ENCODE measurements at places on chromosomes 16 and 17. TPM values are rescaled to one million over a fixed set of nuclear protein-coding genes. Genes with fewer than 3 reads are reported as not detected.

DNA sequence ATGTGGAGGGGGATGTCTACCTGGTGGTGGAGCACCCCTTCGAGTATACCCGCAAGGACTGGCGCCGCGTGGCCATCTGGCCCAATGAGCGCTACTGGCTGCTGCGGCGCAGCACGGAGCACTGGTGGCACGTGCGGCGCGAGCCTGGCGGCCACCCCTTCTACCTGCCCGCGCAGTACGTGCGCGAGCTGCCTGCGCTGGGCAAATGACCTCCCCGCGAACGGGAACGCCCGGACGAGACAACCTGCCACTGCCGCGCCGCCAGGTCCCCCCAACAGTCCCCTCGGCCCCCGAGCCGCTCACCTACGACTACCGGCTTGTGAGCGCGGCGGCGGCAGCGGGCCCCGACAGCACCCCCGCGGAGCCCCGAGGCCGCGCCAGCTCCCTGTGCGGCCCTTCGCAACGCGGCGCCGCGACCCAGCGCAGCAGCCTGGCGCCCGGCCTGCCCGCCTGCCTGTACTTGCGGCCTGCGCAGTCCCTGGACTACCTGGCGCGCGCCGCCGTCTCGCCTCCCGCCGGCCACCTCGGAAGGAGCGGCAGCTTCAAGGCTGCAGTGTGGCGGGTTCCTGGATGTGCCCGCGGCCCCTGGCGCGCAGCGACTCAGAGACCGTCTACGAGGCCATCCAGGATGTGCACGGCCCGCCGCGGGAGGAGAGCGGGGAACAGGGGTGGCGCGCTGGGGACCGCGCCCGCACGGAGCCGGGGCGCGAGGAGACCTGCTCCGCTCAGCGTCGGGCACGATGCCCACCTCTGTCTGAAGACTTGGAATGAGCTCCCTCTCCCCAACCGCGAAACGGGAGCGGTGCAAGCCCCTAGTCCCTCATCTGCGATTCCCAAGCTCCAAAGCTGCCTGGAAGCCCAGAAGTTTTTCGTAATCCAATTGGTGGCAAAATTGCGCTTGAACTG lies 48.7 kb upstream of the AMZ2 start:
- H3K27ac ChIP-seq = no peak overlapping the region
- no peaks in the 10 kb centered on the region for H3K36me3 ChIP-seq
- no peak overlapping the region for H3K4me3 ChIP-seq
- H3K27me3 ChIP-seq = peaks cover 9% of the 10 kb centered on the region
- no peak for DNase-seq
- H3K4me1 ChIP-seq = peaks cover 55% of the 10 kb centered on the region

DNA sequence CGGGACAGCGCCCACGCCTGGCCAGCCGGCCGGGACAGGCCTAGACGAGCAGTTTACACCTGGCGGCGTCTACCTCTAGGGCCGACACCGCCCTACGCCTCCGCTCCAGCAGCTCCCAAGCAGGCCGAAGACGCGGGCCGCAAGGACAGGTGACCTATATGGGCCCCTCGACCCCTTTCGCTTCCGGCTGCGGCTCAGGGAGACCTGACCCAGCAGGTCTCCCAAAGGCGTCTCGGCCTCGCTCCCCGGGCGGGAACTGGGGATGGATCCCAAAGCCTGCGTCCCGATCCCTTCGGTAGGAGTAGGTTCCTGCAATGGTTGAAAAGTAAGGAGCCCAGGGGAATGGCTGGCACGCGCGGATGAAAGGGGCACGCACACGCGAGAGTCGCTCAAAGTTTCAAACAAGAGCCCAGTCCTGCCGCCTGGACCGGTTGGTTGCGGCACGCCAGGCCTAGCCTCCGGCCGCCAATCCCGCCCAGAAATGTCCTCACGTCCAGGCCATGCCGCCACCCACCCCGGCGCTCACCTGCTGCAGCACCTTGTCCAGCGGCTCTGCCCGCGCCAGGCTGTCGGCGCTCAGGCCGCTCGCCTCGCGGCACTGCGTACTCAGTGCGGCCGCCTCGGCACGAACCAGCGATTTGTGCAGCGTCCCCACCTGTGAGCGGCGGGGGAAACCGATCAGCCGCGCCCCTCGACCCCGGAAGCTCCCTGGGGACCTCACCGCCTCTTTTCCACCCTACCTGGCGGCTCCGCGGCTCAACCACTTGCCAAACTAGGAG lies 630 bp downstream of the ESRP2 start:
- peaks cover 31% of the 10 kb centered on the region for H3K4me1 ChIP-seq
- H3K4me3 ChIP-seq = peak overlapping the region; percentile 50
- H3K27me3 ChIP-seq = no peaks in the 10 kb centered on the region
- H3K27ac ChIP-seq = peak overlapping the region; percentile 88
- peaks cover 23% of the 10 kb centered on the region for H3K36me3 ChIP-seq

TCAP gene
- 1.6 TPM for total RNA-seq

RNF157 gene
- 5.6 TPM for total RNA-seq

- H3K36me3 ChIP-seq = no peaks in the 10 kb centered on the region
- H3K4me1 ChIP-seq = peaks cover 7% of the 10 kb centered on the region
- no peak for DNase-seq
Observed at GRCh38 chr16:30637944-30638343, 12.8 kb upstream of the PRR14 start.

TPPP3 gene
- 0.81 TPM for total RNA-seq

TRIM65 gene
- 23.0 TPM for total RNA-seq

RHOT2 gene
- 60.2 TPM for total RNA-seq

SOST gene
- not detected for total RNA-seq

GRCh38 chr16:75461575-75461974 lies 2.9 kb downstream of the TMEM170A start:
- H3K27ac ChIP-seq = no peak overlapping the region
- no peaks in the 10 kb centered on the region for H3K27me3 ChIP-seq
- H3K4me1 ChIP-seq = peaks cover 16% of the 10 kb centered on the region
- no peak overlapping the region for H3K4me3 ChIP-seq
- H3K36me3 ChIP-seq = no peaks in the 10 kb centered on the region

CALB2 gene
- not detected for total RNA-seq

GRCh38 chr17:8314797-8315763 lies 5.0 kb downstream of the ARHGEF15 start:
- H3K27me3 ChIP-seq = no peaks in the 10 kb centered on the region
- no peak overlapping the region for H3K4me3 ChIP-seq
- DNase-seq = peak; percentile 62
- no peaks in the 10 kb centered on the region for H3K4me1 ChIP-seq

GRCh38 chr17:35541434-35541833 lies 4.0 kb upstream of the SLFN12L start:
- DNase-seq = no peak
- H3K27me3 ChIP-seq = peaks cover 3% of the 10 kb centered on the region
- H3K4me3 ChIP-seq = no peak overlapping the region

DNA sequence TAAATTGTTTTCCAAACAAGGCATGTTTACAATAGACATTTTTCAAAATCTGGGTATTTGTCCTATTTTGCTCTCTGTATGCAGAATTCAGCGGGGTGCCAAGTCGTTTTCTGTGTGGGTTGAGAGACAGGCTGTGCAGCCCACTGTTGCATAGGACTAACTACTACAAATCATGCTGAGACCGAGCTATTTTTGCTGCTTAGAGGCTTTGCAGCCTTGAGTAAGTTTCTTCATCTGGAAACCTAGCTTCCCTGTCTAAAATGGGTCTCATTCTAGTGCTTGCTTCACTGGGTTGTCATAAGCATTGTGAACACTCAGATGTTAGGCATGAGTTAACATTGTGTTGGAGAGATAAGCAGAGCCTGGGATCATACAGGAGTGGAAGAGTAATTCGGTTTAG lies 1.3 kb downstream of the PRPSAP2 start:
- H3K27me3 ChIP-seq = no peaks in the 10 kb centered on the region
- H3K4me1 ChIP-seq = peaks cover 14% of the 10 kb centered on the region
- no peak overlapping the region for H3K4me3 ChIP-seq
- H3K36me3 ChIP-seq = no peaks in the 10 kb centered on the region

GRCh38 chr17:12627781-12628451 lies 37.8 kb upstream of the MYOCD start:
- DNase-seq = no peak
- H3K4me3 ChIP-seq = no peak overlapping the region
- no peaks in the 10 kb centered on the region for H3K36me3 ChIP-seq
- no peaks in the 10 kb centered on the region for H3K4me1 ChIP-seq

GRCh38 chr16:61128545-61129323 lies 907.5 kb downstream of the CDH8 start:
- H3K4me3 ChIP-seq = no peak overlapping the region
- H3K27me3 ChIP-seq = no peaks in the 10 kb centered on the region
- H3K36me3 ChIP-seq = no peaks in the 10 kb centered on the region
- DNase-seq = no peak

- no peak overlapping the region for H3K27ac ChIP-seq
- no peaks in the 10 kb centered on the region for H3K27me3 ChIP-seq
- no peaks in the 10 kb centered on the region for H3K36me3 ChIP-seq
- DNase-seq = no peak
- H3K4me3 ChIP-seq = no peak overlapping the region
Observed at GRCh38 chr17:28221751-28222414, 97.1 kb upstream of the TMEM97 start.

DNA sequence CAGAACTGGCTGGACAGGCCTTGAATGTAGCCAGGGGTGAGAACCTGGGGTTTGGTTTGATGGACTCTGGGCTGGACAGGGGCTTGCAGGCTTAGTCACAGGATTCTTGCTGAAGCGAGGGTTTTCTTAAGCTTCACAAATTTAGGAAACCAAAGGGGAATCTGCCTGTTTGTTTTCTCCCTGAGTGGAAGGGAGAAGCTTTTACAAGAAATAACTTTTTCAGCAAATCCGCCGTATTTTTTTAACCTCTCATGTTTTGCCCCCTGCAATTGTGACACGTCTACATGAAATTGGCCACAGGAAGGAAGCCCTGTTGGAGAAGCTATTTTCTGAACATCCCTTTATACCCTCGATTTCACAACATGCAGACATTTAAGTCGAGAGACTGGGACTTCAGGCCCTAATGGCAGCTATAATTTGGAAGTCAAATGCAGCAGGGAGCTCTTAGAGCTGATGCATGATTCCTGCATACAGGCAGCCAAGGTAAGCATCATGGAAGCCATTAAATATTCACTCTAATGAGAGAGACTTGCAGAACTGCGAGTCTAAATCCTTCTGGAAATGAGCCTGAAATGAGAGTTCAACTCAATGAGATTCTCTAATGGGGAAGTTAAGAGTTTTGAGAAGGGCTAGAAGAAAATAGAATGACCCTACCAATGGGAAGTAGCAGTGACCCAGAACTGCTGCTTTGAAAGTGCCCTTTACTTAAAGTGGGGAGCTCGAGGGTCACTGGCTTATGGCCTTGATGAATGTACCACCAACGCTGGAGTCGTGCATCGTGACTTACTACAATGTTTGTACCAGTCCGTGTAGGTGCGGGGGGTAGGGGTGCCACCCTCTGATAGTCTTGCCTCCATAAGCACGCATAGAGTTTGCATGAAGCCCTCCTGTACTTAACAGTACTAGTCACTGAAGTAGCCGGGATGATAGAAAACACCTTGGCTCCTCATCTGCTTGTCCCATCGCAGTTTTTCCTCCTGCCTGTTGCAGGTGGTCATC lies 45.1 kb upstream of the IRF8 start:
- no peaks in the 10 kb centered on the region for H3K27me3 ChIP-seq
- H3K27ac ChIP-seq = no peak overlapping the region

ABCC11 gene
- not detected for total RNA-seq

DNA sequence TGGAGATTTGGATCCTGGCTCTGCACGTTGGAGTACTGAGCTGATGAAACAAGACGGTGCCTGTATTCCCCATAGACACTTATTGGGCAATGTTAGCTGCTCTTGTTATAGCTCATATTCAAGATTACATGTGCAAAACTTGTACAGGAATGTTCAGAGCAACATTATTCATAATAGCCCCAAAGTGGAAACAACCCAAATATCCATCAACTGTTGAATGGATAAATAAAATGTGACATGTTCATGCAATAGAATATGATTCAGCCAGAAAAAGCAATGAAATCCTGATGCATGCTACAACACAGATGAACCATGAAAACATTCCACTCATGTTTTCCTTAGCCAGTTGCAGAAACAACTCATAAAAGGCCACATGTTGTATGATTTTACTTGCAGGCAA lies 5.7 kb upstream of the SDR42E1 start:
- no peaks in the 10 kb centered on the region for H3K4me1 ChIP-seq
- H3K4me3 ChIP-seq = no peak overlapping the region
- no peak overlapping the region for H3K27ac ChIP-seq
- no peaks in the 10 kb centered on the region for H3K36me3 ChIP-seq
- no peak for DNase-seq

KRT12 gene
- total RNA-seq = not detected

DNA sequence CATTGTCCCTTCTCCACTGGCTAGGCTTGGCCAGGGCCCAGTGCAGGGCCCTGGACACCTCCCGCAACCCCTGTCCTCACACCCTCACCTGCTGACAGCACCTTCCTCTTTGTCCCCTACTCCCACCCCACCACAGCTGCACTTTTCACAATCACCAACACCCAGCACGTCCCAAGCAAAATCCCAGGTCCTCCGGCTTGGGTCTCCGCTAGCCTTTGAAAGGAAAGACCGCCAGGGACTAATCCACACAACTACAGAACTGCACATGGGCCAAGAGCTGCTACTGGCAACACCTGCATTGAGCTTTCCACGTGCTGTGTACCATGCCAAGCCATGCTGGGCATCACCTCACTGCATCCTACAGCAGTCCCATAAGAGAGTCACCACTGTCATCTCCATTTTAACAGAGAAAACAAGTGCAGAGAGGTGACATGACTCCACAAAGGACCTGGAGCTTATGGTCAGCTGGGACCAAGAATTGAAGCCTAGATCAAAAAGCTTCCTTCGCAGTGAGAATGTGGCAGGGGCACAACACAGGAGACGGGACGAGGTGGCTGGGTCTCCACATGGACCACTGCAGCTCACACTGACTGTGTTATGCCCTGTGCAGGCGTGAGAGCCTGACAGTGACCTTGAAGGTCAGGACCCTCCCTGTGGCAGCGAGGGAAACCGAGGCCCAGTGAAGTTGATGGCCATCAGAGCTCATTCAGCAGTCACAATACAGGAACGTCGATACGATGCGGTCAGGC lies 22.5 kb downstream of the FBXO31 start:
- H3K4me3 ChIP-seq = no peak overlapping the region
- no peak for DNase-seq
- no peak overlapping the region for H3K27ac ChIP-seq
- no peaks in the 10 kb centered on the region for H3K27me3 ChIP-seq

DNA sequence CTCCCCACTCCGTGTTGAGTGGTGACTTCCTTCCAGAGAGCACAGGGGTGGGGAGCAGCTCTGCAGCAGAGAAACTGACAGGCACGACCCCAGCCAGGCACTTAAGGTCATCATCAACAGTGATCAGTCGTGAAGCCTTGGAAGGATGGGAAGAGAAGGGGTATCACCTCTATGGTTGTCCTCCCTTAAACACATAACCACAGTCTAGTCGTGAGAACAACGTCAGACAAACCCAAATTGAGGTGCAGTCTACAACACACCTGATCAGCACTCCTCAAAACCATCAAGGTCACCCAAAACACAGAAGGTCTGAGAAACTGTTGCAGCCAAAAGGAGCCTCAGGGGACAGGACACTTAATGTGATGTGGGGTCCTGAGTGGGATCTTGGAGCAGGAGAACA lies 68.3 kb downstream of the MPRIP start:
- no peaks in the 10 kb centered on the region for H3K36me3 ChIP-seq
- no peak overlapping the region for H3K27ac ChIP-seq
- H3K4me1 ChIP-seq = peaks cover 52% of the 10 kb centered on the region
- H3K27me3 ChIP-seq = no peaks in the 10 kb centered on the region

- DNase-seq = no peak
- no peak overlapping the region for H3K4me3 ChIP-seq
- H3K27ac ChIP-seq = no peak overlapping the region
- no peaks in the 10 kb centered on the region for H3K27me3 ChIP-seq
- peaks cover 5% of the 10 kb centered on the region for H3K4me1 ChIP-seq
Observed at GRCh38 chr16:19542138-19542821, 13.2 kb upstream of the VPS35L start.

GRCh38 chr17:22142091-22142490 lies 449.8 kb downstream of the KCNJ18 start:
- no peak overlapping the region for H3K27ac ChIP-seq
- no peaks in the 10 kb centered on the region for H3K27me3 ChIP-seq
- no peak overlapping the region for H3K4me3 ChIP-seq
- no peak for DNase-seq
